ENCODE measurements at places on chromosomes 16 and 17. TPM values are rescaled to one million over a fixed set of nuclear protein-coding genes. Genes with fewer than 3 reads are reported as not detected.

The ANKRD40CL gene
- total RNA-seq = 96.7 TPM

The FBXW10 gene
- total RNA-seq = not detected

GRCh38 chr16:65745-66144 lies 6.7 kb downstream of the RHBDF1 start:
- peak; percentile 92 for DNase-seq

The CNTNAP4 gene
- not detected for total RNA-seq

The MYH1 gene
- 0.10 TPM for total RNA-seq

The CDH1 gene
- total RNA-seq = 777 TPM

GRCh38 chr17:58289869-58290268 lies 9.1 kb upstream of the MPO start:
- DNase-seq = no peak

- DNase-seq = no peak
These were observed 3.8 kb upstream of the SNX20 start for GRCh38 chr16:50684823-50685461.

- DNase-seq = no peak
These were observed 147.7 kb downstream of the ABCC12 start for GRCh38 chr16:48008011-48008525.

- no peak for DNase-seq
These were observed 35.1 kb upstream of the DNAJA2 start for GRCh38 chr16:47008612-47009011.

- peak; percentile 72 for DNase-seq
These were observed 727 bp downstream of the CORO7 start for GRCh38 chr16:4415538-4416199.

The CLDN7 gene
- total RNA-seq = 1,244 TPM

GRCh38 chr17:73039282-73039681 lies 53.2 kb downstream of the SLC39A11 start:
- no peak for DNase-seq

DNA sequence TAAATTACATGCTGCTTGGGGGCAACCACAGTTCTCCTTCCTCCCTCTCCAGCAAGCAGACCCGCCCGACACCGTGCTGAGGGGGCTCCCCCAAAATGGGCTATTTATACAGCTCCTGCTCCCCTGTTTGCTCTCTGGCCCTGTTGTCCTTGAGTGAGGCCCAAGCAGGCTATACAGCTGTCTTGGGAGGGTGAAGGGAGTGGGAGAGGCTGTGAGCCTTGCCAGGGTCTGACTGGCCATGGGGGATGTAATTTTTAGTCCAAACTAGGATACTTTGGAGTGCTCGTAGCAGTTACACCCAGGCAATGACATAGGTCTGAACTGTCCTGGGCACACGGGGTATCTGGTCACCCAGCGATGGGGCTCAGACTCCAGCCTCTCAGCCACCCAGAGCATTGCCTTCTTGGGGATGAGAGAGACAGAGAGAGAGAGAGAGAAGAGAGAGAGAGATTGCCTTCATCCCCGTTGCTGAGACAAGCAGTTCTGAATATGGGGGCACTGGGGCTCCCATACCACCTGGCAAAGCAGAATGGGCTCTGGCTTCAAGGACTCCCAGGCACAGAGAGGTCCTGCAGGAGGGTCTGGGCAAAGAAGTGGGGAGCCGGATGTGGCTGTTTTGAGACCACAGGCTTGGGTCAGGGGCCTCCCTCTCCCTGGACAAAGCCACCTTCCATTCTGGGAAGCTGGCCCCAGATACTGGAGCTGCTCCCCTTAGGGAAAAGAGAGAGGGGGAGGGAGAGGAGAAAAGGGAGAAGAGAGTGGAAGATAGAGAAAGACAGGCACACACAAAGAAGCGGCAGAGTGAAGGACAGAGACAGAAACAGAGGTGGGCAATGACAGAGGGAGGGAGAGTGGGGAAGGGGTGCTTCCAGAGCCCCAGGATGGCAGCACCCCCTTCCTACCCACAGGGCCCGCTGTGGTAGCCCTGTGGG lies 10.7 kb upstream of the TMEM92 start:
- no peak for DNase-seq

- no peak for DNase-seq
These were observed 9.5 kb upstream of the HES7 start for GRCh38 chr17:8133399-8133798.

GRCh38 chr16:49431040-49431439 lies 57.4 kb downstream of the C16orf78 start:
- no peak for DNase-seq

The KRT15 gene
- 16.5 TPM for total RNA-seq

DNA sequence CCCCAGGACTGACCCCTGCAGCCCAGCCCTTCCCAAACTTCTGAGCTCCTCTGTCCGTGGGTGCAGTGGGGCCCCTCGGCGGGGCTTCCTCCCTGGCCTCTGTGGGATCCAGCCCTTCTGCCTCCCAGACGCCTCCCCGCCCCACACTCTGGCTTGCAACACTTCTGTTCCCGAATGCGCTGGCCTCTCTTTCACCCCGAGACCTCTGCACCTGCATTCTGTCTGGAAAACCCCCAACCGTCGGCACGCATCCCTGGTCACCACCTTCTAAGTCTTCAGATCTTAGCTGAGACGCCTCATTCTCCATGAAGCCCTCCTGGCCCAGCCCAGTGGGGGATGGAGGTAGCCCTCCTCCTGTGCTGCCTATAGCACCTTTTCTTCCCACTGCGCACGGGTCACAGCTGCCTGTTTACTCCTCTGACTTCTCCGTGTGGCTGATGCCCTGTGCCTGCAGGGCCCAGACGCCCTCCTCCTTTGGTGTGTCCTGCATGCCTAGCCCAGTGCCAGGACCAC lies 26.4 kb downstream of the TMEM235 start:
- DNase-seq = no peak

GRCh38 chr17:36060816-36061215 lies 3.3 kb upstream of the CCL18 start:
- DNase-seq = no peak

The SOCS1 gene
- total RNA-seq = 6.5 TPM

DNA sequence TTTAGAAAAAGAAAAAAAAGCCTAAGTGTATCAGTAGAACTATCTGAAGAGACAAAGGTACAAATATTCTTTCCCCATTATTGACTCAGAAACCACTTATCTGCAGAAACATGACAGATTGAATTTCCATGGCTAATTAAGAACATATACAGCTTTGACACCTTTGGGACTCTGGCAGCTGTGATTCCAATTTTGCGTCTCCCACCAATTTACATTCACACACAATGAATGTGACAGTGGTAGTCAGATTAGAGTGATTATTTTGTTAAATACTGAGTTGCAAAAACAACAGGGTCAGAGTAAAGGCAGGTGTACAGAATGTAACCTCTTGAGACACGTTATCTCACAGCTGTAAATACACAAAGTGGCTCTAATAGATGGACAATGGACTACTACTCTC lies 5.3 kb upstream of the PPM1D start:
- no peak for DNase-seq

- DNase-seq = no peak
These were observed at the start of gene FDXR for GRCh38 chr17:74872313-74873036. TSS of gene FDXR (minus strand) at chr17:74872994. CDS start at chr17:74872944, 50 bp downstream.

- peak; percentile 61 for DNase-seq
These were observed 415 bp downstream of the XYLT1 start for GRCh38 chr16:17470182-17470907.

The CACNG3 gene
- total RNA-seq = not detected

The ASB16 gene
- total RNA-seq = 1.7 TPM

- no peak for DNase-seq
These were observed 43.8 kb upstream of the TOB1 start for GRCh38 chr17:50909765-50910605.

DNA sequence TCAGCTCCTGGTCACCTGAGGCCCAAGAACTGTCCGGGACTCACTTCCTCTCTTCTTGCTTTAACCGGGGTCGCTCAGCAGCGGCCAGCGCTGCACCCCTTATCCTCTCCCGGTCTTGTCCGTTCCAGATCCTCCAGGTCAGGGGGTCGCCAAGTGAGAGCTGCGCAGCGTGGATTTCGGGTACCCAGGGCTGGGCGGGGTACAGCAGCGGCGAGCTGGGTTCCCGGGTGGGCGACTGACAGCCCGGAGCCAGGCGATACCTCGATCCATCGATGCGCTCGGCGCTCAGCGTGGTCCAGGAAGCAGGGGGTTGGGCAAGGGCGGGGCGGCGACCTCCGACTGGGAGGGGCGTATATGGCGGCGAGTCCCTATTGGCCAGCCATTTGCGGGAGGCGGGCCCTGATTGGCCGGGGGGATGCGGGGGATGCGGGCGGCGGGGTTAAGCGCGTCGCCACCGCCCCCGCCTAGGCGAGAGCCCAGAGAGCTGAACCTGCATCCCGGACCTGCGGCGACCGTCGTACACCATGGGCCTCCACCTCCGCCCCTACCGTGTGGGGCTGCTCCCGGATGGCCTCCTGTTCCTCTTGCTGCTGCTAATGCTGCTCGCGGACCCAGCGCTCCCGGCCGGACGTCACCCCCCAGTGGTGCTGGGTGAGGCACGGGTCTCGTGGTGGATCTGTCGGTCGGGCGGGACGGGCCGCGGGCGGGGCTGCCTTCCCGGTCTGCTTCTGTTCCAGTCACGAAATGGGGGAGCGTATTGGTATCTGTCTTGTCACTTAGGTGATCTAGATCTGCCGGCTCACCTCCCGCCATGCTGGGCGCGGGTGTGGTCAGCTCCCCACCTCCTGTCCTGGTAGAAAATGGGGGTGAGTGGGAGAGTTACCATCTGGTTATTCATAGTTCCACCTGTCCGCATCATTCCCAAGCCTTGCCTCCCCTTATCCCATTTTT lies at the start of gene PLA2G15:
Gene PLA2G15, plus strand, starts transcription at position 471 of the 951 bp plus-strand sequence. Its CDS starts 54 bp downstream, at position 525.
- peak; percentile 99 for DNase-seq

The ZG16B gene
- total RNA-seq = 24.3 TPM

- no peak for DNase-seq
These were observed 29.3 kb downstream of the MARF1 start for GRCh38 chr16:15613676-15614075.

The CXCL16 gene
- 30.2 TPM for total RNA-seq

- no peak for DNase-seq
These were observed 2.0 kb downstream of the CD300LB start for GRCh38 chr17:74529243-74529642.

DNA sequence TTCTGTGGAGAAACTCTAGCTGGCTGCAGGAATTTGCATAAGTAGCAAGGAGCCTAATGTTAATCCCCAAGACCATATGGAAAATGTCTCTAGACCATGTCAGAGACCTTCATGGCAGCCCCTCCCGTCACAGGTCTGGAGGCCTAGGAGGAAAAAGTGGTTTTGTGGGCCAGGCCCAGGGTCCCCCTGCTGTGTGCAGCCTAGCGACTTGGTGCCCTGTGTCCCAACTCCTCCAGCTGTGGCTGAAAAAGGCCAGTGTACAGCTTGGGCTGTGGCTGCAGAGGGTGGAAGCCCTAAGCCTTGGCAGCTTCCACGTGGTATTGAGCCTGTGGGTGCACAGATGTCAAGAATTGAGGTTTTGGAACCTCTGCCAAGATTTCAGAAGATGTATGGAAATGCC lies 306.9 kb upstream of the CA10 start:
- no peak for DNase-seq

GRCh38 chr16:31201582-31202413 lies 762 bp downstream of the PYCARD start:
- peak; percentile 87 for DNase-seq

DNA sequence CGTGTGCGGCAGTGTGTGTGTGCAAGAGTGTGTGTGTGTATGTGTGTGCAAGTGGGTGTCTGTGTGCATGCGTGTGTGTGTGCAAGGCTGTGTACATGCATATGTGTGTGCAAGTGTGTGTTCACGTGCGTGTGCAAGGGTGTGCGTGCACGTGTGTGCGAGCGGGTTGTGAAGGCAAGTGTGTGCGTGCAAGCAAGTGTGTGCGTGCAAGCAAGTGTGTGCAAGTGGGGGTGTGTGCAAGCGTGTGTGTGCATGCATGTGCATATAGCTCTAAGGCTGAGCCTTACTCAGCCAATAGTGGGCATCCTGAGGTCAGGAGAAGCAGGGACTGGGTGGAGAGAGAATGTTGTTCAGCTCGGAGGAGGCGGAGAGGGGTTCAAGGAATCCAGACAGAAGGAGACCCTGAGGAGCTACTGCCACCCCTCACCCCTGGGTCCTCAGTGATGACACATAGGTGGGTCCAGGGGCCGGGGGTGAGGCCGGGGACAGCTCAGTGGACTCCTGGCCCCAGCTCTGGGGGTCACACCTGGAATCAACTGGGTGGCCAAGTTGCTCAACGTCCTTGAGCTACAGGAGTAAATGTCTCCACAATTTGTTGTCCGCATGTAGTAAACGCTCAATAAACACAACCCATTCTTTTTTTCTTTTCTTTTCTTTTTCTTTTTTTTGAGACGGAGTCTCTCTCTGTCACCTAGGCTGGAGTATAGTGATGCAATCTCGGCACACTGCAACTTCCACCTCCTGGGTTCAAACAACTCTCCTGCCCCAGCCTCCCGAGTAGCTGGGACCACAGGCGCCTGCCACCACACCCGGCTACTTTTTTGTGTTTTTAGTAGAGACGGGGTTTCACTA lies 1.8 kb downstream of the PRR29 start:
- DNase-seq = no peak

DNA sequence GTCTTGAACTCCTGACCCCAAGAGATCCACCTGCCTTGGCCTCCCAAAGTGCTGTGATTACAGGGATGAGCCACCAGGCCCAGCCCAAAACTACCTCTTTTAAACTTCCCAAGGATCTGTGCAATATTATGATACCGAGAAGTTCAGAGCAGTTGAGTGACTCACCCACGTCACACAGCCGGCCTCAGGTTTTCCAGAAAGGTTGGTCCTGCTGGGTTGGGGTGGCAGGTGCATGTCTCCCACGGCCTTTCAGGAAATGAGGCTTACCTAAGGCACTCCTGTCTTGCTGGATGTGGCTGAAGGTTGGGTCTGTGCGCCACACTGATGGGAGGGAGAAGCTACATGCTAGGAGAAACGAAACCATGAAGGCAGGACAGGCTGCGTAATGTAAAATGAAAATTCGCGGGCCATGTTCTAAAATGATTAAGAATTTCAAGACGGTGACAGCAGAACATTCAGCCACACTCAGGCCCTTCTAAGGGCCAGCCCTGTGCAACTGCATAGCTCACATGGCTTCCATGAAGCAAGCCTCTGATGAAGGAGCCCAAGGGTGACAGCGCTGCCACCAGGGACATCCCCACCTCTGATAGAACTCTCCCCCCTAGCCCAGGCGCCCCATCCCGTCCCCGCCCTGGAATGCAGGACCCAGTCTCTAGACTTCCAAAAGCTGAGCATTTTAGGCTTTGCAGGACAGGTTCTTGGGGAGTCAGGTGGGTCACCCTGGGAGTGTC lies 6.6 kb upstream of the GLIS2 start:
- DNase-seq = no peak

DNA sequence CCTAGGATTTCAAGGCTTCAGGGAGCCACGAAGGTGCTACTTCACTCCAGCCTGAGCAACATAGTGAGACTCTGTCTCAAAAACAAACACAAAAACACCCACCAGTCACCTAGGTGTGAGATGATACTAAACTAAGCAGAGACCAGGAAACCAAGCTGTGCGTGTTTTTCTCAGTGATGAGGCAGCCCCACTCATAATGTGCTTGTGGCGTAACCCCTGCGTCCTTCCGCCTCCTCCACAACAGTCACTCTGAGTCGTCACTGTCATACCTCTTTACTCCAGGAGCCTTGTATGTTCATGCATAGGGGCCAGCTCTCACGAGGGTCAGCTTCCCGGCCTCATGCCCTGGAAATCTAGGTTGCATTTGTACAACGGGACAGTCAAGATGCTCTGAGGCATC lies 31.1 kb upstream of the SLC47A1 start:
- no peak for DNase-seq

- no peak for DNase-seq
These were observed 44.1 kb upstream of the ADORA2B start for GRCh38 chr17:15900871-15901270.

All from mucosa of descending colon (tissue), 3 donors.